HCT116 (cell line): ENCODE measurements at places on chromosomes 6 and 20. TPM values are rescaled to one million over a fixed set of nuclear protein-coding genes. Genes with fewer than 3 reads are reported as not detected.

- H3K4me1 ChIP-seq: no peaks in the 10 kb centered on the region
- no peak overlapping the region for H3K4me3 ChIP-seq
- H3K27me3 ChIP-seq: no peaks in the 10 kb centered on the region
- no peaks in the 10 kb centered on the region for H3K36me3 ChIP-seq
- no peak overlapping the region for H3K27ac ChIP-seq
These were observed 436.7 kb upstream of the JAG1 start for GRCh38 chr20:11110535-11110934.

GRCh38 chr6:29737707-29738630, 14.7 kb downstream of the HLA-F start:
- no peaks in the 10 kb centered on the region for H3K27me3 ChIP-seq
- H3K4me3 ChIP-seq: no peak overlapping the region
- H3K36me3 ChIP-seq: no peaks in the 10 kb centered on the region
- peak; percentile 59 for DNase-seq

GRCh38 chr20:23127506-23128279, 41.6 kb upstream of the CD93 start:
- H3K4me1 ChIP-seq: no peaks in the 10 kb centered on the region
- no peaks in the 10 kb centered on the region for H3K36me3 ChIP-seq
- H3K27ac ChIP-seq: no peak overlapping the region
- no peak overlapping the region for H3K4me3 ChIP-seq
- no peaks in the 10 kb centered on the region for H3K27me3 ChIP-seq

DNA sequence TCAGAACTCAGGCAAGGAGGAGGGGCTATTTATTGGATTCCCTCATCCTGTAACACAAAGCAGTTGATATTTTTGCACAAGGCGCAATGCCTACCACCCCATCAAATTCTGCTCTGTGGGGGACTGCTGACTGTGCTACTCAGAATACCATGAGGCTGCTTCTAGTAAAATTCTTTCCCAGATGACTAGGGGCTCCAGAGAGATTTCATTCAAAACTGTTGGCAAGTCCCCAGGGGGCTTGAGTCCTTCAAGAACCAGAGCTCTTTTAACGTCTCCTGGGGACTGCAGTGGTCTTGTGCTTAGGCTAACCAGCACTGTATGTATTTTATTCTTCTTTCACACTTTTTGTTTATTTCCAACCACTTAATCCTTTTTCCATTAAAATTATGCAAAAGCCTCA, 365.9 kb upstream of the AGPAT4 start:
- no peak overlapping the region for H3K27ac ChIP-seq
- no peak overlapping the region for H3K4me3 ChIP-seq
- H3K36me3 ChIP-seq: no peaks in the 10 kb centered on the region
- H3K27me3 ChIP-seq: no peaks in the 10 kb centered on the region
- H3K4me1 ChIP-seq: no peaks in the 10 kb centered on the region
- no peak for DNase-seq

DNA sequence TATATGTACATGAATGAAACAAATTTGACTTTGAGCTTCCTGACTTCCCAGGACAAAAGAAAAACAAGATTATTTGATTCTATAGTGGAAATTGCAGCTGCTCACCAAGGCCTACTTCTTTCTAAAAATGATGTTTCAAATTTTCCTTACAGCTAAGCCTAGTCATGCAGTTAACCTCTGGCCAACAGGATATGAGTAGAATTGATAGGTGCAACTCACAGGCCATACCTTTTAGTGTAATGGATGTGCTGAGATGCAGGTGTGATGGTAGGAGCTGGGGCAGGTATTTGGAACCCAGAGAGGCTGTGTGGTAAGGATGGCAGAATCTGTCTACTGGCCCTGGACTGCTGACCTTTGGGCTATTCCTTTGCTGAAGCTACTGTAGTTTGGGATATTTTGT, 230.9 kb upstream of the PREP start:
- no peak for DNase-seq
- H3K36me3 ChIP-seq: no peaks in the 10 kb centered on the region
- no peaks in the 10 kb centered on the region for H3K27me3 ChIP-seq
- H3K4me3 ChIP-seq: no peak overlapping the region
- no peaks in the 10 kb centered on the region for H3K4me1 ChIP-seq
- no peak overlapping the region for H3K27ac ChIP-seq

DNA sequence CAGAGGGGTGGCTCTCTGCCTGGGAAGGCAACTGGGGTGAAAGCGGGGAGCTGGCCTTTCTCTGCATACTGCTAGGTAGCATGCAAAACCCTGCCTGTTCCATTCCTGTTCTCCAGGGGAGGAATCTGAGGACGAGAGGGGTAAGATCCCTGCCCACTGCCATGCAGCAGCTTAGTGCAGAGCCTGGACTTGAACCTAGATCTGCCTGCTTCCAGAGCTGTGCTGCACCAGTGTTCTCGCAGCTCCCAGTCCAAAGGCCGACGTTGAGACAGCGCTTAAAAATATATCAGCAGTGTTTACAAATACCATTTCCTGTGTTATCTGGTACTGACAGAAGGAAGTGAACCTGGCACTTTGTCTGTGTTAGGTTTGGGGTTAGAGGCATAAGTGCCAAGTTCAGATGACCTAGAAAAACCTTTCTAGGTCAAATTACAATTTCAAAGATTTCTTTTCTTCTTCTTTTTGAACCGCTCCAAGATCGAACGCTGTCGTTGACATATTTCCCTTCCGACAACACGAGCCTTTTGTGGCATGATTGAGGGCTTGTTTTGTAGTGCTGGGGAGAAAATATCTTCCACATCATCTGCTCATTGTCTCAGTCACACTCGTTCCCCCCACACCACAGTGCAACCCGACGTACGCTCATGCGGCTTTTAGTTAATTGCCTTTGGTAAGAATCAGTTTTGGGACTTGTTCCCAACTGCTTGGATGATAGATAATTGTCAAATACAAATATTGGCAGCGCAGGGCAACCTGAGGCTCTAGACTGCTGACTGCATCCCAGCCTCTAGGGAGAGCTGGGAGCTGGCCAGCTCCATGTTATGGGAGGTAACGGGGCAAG, 44.6 kb downstream of the TOX2 start:
- H3K4me3 ChIP-seq: no peak overlapping the region
- H3K27ac ChIP-seq: peak overlapping the region; percentile 8; the same call in 1 of the 2 replicates
- no peaks in the 10 kb centered on the region for H3K27me3 ChIP-seq

DNA sequence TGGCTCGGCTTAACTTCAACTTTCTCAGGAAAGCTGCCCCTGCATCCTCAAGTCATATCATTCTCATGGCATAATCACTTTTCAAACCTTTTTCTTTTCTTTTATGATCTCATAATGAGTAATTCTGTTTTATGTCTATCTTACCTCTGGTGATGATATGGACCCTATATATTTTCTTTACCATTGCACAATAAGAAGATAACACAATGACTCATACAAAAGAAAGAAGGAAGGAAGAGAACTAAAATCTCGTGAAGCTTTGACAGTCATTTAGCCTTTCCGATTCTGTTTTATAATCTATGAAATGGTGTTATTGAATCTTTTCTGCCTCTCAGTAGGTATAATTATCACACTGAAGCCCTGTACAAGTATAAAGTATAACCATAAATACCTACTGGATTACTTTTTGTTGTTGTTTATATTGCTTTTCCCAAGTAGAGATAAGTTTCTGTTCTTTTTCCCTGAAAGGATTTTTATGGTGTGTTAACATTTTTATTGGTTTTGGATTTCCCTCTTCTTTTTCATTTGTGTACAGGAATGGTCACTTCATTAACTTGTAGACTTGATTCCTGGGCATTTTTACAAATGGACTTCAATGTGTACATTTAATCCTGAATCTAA, 300.9 kb downstream of the LAMA2 start:
- H3K4me1 ChIP-seq: peaks cover 44% of the 10 kb centered on the region
- peak overlapping the region; percentile 77 for H3K27ac ChIP-seq
- H3K36me3 ChIP-seq: no peaks in the 10 kb centered on the region
- H3K4me3 ChIP-seq: no peak overlapping the region
- H3K27me3 ChIP-seq: no peaks in the 10 kb centered on the region
- DNase-seq: peak; percentile 56

DNA sequence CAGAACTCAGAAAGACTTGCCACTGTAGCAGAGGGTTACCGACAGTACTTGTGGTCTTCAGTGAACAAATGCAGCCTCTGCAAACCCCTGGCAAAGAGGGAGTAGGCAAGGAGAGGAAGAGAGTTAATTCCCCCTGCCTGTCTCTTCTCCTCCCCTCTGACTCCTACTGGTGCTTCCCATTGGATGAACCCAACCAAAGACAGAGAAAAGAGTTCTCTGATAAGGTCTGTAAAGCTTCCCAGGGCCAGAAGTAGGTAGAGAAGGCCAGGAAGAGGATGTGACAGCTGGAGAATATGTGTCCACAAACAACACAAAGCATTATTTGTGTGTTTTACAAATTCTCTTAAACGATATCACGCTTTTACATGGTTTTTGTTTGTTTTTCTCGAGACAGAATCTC, 72.8 kb upstream of the SHLD1 start:
- H3K27ac ChIP-seq: no peak overlapping the region
- DNase-seq: no peak
- H3K4me1 ChIP-seq: peaks cover 4% of the 10 kb centered on the region; the same call in 1 of the 2 replicates
- H3K36me3 ChIP-seq: no peaks in the 10 kb centered on the region

DNA sequence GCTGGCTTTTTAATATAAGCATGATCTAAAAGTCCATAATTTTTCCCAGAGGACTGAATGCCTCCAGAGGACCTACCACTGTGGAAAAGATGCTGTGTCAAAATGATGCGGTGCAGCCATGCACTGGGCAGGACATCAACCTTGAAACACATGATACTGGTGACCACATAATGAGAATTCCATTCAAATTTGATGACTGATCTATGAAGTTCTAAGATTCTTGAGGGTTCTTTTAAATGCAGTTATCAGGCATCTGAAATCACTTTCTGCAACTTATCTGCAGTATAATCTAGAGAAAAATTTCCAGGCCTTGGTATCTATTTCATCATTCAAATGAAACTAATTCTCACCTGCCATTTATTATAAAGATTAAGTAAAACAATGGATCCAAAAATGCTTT, 15.0 kb upstream of the MARCKS start:
- H3K27ac ChIP-seq: no peak overlapping the region
- no peaks in the 10 kb centered on the region for H3K36me3 ChIP-seq
- H3K4me3 ChIP-seq: no peak overlapping the region
- H3K27me3 ChIP-seq: no peaks in the 10 kb centered on the region

DNA sequence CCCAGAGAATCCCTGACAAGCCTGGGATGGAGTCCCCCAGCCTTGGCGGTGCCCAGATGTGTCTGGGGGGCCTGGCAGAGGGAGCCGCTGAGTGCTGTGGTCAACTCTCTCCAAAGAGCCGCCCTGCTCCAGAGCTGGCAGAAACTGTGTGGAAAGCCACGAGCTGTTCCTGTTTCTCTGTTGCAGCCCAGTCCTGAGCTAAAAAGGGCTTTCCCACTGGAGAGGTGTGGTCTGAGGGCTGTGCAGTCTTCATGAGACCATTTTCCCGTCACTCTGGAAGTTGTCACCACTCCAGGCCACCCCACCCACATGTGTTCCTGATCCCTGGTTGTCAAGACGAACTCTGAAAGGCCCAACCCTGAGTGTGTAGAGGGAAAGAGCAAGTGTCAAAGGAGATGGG, 99.7 kb upstream of the KCNK16 start:
- no peak overlapping the region for H3K4me3 ChIP-seq
- H3K27ac ChIP-seq: no peak overlapping the region
- no peak for DNase-seq
- H3K36me3 ChIP-seq: no peaks in the 10 kb centered on the region

GRCh38 chr20:49275636-49276035, 2.2 kb downstream of the ZNFX1 start:
- H3K4me1 ChIP-seq: peaks cover 27% of the 10 kb centered on the region
- H3K4me3 ChIP-seq: no peak overlapping the region
- H3K27ac ChIP-seq: peak overlapping the region; percentile 96; the same call in 1 of the 2 replicates
- H3K36me3 ChIP-seq: peaks cover 59% of the 10 kb centered on the region

DNA sequence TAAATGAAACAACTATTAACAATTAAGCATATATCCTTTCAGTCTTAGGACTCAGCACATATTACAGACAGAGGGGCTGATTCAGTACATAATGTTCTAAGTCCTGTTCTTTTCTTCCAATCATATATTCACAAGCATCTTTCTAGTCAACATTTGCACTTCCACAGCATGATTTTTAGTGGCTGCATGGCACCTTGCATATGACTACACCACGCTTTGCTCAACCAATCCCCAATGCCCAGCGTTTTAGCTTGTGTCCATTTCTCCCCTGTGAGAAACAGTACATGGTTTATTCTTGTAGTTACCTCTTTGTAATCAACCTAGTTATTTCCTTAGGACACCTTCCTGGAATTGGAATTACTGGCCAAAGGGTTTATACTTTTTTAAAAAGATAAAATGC, 33.2 kb downstream of the AAR2 start:
- H3K27me3 ChIP-seq: no peaks in the 10 kb centered on the region
- H3K4me3 ChIP-seq: no peak overlapping the region
- H3K27ac ChIP-seq: no peak overlapping the region
- H3K36me3 ChIP-seq: no peaks in the 10 kb centered on the region
- H3K4me1 ChIP-seq: no peaks in the 10 kb centered on the region

DNA sequence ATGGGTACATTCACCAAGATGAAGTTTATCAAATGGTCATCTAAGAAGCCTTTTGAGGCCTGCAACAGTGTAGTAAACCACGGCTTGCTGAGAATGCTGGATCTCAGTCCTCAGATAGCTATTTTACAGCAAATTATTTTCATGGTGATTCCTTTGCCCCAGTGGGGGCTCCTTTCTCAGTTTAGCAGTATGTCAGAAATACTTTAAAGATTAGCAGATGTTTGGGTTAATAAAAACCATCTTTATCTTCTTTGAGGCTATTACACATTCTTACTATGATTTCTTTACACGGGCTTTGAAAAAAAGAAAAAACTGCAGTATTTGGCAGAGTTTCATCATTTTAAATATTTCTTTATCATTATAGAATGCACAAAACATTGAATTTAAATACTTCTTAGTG, 10.7 kb downstream of the MYLIP start:
- peaks cover 20% of the 10 kb centered on the region for H3K4me1 ChIP-seq
- H3K36me3 ChIP-seq: peaks cover 10% of the 10 kb centered on the region

The TCF15 gene
- not detected for total RNA-seq

The GABRR2 gene
- 0.57 TPM for total RNA-seq

The NRSN1 gene
- not detected for total RNA-seq

The RAET1L gene
- total RNA-seq: 1.5 TPM

The LPIN3 gene
- 18.5 TPM for total RNA-seq

The IL20RA gene
- total RNA-seq: 1.1 TPM

The EPHA7 gene
- not detected for total RNA-seq
